ENCODE measurements at places on chromosomes 1 and 21. TPM values are rescaled to one million over a fixed set of nuclear protein-coding genes. Genes with fewer than 3 reads are reported as not detected.

Gene ZNF683
- total RNA-seq = not detected

Gene RAB42
- total RNA-seq = 0.81 TPM

Gene HSD11B1
- total RNA-seq = not detected

Gene KCNJ10
- total RNA-seq = not detected

All from endothelial cell of coronary artery (primary cell).